ENCODE measurements at places on chromosomes 4 and X.

- no peak for DNase-seq
Measured at GRCh38 chrX:72158773-72159172, 22.8 kb upstream of the PIN4 start.

- DNase-seq: no peak
Measured at GRCh38 chr4:145739845-145740244, 59.9 kb downstream of the C4orf51 start.

DNA sequence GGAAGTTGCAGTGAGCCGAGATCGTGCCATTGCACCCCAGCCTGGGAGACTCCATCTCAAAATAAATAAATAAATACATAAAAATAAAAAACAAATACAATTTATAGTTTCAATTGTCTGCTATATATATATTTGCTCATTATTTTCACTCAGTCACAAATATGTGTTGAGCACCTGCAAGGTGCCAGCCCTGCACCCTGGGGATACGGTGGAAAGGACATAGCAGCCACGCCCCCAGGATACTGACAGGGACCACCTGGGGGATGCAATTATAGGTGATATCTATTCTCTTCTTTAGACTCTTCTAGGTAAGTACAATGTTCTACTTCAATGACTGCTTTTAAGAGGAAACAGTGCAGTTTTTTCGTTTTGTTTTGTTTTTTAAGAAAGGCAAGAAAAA is 85.0 kb downstream of the JAKMIP1 start:
- no peak for DNase-seq

DNA sequence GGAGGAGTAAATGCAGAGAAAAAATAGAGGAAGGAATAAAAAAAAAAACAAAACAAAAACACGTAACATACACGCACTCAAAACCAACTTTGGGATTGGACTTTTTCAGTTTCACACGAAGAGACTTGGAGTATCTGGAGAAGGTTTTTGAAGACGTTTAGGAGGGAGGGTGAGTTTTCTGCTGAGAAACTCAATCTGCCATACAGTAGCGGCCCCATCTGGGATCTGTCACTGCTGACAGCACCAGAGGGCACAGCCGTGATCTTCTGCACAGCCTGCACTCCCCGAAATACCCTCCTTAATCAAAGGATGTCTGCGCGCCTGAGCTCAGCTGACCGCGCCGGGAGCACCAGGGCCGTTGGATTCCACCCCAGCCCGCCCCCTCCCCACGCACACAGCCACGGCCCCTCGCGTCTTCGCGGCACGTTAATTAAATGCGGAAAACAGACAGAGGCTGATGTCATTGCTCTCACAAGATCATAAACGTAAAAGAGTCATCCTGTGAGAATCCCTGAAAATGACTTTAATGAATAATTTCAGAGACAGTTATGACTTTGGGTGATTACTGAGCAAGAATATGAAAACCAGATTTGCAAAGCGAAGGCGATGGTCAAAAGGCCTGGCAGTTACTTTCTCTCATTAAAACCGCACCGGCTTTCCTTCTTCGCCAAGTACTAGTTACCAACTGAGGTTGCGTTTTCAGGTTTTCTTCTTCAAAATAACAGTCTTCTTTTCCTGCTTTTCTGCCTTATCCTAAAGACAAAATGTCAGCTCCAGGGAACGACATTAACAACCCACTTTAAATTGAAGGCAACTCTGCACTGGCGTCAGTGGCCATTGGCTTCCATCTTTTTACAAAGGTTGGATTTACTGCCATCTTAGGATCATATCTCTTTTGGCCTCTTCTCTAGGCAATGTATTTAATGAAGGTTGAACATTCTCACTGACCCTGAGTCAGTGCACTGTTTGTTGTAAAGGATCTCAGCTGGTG is 10.6 kb downstream of the HAND2 start:
- no peak for DNase-seq

GRCh38 chrX:40866893-40867292 is 131.6 kb upstream of the MED14 start:
- DNase-seq: no peak

GRCh38 chr4:11739992-11740391 is 311.3 kb upstream of the HS3ST1 start:
- DNase-seq: peak; percentile 65

GRCh38 chr4:80145739-80146138 is 51.6 kb upstream of the PRDM8 start:
- no peak for DNase-seq

DNA sequence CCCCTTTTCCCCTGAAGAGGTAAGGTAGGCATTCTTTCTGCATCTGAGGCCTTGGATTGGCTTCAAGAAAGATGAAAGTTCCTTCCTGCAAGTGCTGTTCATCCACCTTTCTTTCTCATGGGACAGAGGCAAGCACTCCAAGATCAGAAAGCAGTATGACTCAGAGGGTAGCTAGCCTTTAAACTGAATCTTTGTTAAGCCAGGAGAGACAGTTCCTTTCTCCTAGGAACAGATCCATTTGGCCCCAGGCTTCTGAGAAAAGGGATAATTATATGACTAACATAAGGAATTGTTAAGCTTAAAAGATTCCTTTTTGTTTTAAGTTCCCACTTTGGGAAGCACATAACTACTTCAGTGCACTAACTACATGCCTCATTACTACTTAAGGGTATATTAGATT is 192.0 kb downstream of the PPP3CA start:
- DNase-seq: peak; percentile 75

DNA sequence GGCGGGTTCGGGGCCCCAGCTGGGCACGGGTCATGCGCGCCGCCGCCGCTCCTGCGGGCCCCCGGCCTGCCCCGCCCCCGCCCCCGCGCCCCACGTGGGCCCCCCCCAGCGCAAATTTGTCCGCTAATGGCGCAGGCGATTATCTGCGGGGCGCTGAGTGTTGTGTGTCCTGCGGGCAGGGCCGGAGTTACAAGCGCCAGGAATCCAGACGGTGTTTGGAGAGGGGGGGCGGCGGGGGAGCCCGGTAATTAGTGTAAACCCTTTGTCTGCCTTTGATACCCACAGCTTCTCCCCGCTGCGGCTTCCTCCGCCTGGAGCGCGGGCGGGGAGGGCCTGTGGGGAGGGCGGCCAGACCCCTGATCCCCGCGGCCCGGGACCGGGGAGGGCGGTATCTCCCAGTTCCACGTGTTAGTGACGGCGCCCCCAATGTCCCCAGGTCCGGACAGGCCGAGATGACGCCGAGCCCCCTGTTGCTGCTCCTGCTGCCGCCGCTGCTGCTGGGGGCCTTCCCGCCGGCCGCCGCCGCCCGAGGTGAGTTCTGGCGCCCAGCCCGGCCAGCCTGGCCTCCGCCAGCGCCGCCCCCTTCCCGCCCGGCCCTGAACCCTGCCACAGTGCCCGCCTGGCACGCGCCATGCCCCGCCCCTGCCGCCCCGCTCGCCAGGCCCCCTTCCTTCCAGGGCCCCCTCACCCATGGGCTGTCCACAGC is 761 bp downstream of the FGFRL1 start:
- DNase-seq: no peak

GRCh38 chr4:58551676-58552075 is 1441.5 kb upstream of the IGFBP7 start:
- no peak for DNase-seq

DNA sequence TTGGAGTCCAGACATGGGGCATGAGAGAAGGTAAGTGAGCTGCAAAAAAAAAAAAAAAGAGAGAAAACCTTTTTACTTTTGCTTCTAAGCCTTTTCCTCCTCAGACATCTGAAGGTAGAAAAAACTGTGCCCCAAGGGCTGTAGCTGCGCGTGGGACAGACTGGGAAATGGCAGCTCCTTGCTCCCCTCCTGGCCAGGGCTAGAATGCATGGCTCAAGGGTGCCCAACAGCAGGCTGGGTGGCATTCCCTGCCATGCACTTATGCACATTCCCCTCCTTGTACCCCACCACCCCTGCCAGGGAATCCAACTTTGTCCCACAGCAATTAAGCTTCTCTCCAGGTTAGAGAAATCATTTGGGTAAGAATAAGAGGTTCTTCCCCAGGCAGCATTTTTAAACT is 421.2 kb downstream of the TRAM1L1 start:
- DNase-seq: no peak

GRCh38 chr4:182748949-182749348 is 168.2 kb downstream of the DCTD start:
- DNase-seq: peak; percentile 43

DNA sequence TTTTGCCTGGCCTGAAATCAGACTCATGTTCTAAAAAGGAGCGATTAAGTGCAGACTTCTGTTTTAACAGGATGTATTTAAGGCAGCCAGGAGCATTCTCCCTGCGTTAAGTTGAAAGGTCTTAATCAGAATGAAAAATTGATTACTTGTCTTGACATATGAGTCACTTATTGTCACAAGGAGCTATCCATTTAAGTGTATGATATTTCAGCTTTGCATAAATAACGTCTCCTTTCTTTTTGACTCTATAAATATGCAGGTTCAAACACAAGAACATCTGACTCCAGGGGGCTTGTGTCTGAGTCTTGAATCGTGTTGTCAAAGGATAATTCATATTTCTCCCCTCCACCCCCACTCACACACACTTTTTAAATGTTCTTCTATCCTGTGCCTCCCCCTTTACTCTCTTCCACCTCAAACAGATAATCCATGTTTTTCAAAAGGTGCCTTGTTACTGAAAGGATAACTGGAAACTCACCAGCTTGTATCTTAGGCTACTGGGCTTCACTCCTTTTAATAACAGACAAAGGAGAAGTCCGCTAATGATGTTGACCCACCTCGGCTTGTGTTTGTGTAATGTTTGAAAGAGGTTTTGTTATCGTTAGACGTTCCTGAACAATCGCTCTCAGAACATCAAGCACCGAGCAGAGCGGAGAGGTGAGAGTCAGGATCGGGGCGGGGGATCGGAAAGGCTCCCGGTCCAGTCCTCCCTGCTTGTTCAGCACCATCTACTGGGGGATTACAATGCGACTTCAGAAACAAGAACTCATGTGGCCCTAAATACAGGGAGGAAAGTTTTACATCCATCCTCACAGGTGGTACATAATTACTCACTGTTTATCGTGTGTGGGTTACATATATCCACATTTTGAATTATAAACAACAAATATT is 107.5 kb upstream of the RPL34 start:
- DNase-seq: peak; percentile 66

DNA sequence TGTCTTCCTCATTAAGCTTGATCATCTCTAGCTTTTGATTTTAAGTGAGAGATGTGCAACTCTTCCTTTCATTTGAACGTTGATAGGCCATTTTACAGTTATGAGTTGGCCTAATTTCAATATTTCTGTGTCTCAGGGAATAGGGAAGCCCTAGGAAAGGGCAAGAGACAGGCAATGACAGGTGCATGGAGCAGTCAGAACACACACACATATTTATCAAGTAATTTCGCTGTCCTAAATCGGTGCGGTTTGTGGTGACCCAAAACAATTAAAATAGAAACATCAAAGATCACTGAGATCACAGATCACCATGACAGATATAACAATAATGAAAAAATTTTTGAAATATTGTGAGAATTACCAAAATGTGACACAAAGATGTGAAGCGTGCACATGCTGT is 87.7 kb upstream of the LSM6 start:
- DNase-seq: no peak

- DNase-seq: peak; percentile 27
Measured at GRCh38 chr4:31094474-31094873, 374.3 kb downstream of the PCDH7 start.

DNA sequence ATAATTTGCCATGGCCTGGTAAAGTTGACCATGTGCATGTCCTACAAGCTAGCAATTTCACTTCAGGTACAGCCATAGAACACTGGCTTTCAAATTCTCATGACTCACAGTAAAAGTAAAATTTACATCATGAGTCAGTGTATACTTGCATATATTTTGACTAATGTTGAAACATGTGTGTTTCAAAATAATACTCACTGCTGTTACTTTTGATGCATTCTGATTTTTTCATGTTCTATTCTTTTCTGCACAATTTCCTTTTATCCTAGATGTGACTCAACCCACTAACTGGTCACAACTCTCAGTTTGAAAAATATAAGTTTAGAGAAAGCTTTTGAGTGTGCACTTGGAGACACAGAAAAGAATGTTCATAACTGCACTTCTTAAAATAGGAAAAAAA is 365.7 kb downstream of the FGF13 start:
- DNase-seq: no peak

DNA sequence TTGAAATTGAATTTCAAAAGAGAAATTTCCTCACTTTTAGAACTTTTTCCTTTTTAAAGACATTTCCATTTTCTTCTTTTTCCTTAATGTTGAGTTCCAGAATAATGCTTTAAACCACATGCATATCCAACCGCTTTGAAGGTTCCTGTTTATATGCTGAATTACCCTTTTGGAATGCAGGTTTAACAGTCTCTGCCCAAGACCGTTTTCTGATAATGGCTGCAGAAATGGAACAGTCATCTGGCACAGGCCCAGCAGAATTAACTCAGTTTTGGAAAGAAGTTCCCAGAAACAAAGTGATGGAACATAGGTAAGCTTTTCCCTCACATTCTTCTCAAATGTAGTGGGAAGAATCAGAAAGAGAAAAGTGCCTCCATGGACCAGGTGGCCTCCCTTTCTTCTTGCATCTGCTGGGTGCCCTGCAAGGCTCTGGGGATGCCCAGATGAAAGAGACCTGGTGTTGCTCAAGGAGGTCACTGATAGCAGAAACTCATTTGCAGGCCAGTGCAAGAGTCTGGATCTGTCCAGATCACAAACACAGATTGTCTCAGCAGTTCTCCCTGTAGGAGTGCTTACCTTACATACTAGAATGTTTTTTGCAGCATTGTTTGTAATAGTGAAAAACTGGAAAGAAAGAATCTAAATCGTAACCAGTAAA is 42.9 kb downstream of the MOSPD2 start:
- peak; percentile 81 for DNase-seq

DNA sequence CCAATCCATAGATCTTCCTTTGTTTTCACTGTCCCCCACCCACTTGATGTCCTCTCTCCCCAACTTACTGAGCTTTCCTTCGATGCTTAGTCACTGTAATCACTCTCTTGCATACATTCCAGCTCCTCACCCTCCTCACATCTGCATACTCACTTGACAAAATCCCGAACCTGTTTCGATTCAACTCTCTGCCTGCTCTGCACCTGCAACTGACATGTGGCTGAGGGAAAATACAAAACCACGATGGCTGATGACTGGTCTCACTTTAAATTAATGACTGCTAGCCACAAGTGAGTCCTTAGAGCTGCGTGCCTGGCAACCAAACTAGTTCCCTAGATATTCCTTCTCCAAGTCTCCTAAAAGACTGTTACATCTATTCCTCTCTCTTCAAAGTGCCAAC is 70.4 kb upstream of the FHL1 start:
- DNase-seq: no peak

- DNase-seq: no peak
Measured at GRCh38 chrX:139692506-139692849, 15.5 kb downstream of the MCF2 start.

DNA sequence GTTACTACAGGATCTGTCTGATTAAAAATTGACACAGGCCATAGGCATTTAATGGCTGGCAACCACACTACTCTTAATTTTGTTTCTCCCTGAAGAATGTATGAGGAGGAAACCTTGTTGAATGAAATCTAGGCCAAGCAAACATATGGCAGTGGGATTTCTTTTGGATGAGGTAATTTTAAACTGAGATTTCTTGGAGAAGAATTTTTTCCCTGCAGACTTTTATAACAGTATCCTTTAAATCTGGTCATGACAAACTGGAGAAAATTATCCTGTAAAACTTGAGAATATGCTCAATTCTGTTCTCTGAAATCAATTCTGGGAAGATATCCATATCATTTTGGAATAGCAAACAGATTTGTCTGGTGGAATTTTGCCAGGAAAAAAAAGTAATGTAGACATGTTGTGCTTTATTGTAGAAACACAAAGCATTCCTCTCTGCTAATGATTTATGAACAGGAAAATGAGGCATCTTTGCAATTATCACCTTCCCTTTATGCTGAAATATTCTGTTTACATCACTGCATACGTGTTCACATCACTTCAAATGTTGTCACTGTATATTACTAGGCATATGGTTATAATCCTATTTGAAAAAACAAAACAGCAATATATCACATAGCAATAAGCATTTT is 108.3 kb upstream of the ARSJ start:
- DNase-seq: peak; percentile 87

Data from IMR-90 (cell line).